ENCODE measurements at places on chromosomes 11 and 22.

DNA sequence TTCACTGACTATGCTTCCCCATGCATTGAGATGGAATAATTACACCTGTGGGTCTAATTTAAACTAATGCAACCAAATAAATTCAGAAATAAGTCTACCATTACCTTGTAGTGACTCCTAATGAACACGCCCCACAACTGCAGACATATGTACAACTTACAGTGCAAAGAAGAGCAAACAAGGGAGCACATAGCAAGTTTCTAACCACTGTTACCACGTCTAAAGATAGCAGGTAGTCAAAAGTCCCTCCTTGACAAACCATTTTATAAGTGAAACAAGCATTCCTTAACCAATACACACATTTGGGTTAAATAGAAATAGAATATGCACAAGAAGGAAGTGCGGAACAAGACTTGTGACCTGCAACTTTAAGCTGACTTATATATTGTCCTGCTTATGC, 20.6 kb downstream of the PHF21A start:
- no peak for DNase-seq

DNA sequence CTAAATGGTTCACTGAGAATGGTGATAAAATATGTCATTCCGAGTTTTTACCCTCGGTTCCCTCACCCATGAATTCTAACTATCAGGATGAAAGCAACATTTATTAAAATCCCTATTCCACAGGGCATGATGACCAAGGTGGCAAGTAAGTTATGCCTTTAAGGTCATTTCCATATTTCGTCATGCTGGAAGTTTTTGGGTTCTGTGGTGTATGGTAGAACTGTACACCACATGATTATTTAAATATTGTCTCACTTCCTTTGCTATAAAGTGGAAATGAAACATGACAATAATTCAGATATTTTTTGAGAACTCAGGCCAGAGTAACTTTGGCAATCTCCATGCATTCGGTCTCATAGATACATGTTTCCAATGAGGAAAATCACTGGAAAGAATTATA, 68.5 kb upstream of the CARD18 start:
- DNase-seq, result no peak

GRCh38 chr11:109112821-109113280, 309.1 kb upstream of the C11orf87 start:
- DNase-seq, result no peak

- DNase-seq, result no peak
Measured at GRCh38 chr11:58497951-58498350, 10.0 kb downstream of the OR5B21 start.

GRCh38 chr11:74121804-74122203, 49.0 kb downstream of the C2CD3 start:
- no peak for DNase-seq

DNA sequence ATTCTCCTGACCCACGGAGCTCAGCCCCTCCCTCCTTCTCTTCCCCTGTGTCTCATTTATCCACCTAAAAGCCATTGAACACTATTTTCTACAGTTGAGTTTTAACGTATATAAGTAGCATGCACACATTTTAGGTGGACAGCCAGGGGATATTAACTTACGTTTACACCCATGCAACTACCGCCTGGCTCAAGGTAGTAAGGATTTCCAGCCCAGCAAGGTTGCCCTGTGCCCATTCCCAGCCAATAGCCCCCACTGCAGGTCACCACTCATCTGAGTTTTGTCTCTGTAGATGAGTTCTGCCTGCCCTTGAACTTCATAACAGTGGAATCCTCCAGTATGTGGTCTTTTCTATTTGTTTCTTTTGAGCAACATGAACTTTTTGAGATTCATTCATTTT, 65.4 kb downstream of the SMIM38 start:
- no peak for DNase-seq

DNA sequence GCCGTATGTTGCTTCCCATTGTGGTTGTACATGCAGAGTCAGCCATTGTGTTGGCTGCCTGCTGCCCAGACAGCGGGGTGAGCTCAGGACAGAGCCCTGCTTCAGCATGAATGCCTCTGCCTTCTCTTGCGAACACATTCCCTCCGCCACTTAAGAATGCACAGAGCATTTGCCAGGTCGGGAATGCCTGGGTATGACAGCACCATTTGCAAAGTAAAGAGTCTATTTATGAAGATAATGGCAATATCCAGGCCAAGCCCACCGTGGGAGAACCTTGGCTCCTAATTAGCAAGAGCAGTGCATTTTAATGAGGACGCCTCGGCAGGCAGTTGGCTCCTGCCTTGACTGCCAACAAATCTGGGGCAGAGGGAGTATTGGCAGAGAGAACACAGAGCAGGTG, 62.5 kb upstream of the SORL1 start:
- DNase-seq, result peak; percentile 63

DNA sequence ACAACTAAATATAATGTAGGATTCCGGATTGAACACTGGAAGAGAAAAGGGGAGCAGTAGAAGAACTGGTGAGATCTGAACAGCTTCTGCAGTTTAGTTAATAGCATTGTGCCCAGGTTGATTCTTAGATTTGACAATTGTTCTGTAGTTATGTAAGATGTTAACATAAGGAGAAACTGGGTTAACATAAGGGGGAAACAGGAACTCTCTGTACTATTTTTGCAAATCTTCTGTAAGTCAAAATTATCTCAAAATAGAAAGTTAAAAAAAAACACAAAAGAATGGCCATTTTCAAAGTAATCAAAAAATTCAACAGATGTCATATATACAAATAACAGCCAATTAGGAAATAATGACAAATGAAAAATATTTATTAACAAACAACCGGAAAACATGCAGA, 18.7 kb upstream of the LRP5 start:
- DNase-seq, result no peak

GRCh38 chr11:68750195-68751003, 921 bp downstream of the TESMIN start:
- DNase-seq, result peak; percentile 72

DNA sequence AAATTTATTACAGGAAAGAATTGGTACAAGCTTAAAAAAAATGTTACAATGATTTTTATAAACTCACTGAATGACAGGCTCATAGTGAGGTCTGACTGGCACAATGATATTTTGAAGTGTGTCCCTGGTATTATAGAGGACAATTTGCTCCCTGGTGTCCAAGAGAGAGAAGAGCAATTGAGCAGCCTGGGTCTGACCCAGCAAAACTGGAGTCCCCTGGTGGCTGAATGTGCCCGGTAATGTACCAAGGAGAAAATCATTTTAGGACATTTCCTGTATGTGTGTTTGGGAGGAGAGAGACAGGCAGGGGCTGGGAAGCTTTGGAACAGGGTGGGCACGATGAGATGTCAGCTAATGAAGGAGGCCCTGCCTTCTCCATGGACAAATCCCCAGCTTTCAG, 125.3 kb downstream of the APOL5 start:
- peak; percentile 53 for DNase-seq

DNA sequence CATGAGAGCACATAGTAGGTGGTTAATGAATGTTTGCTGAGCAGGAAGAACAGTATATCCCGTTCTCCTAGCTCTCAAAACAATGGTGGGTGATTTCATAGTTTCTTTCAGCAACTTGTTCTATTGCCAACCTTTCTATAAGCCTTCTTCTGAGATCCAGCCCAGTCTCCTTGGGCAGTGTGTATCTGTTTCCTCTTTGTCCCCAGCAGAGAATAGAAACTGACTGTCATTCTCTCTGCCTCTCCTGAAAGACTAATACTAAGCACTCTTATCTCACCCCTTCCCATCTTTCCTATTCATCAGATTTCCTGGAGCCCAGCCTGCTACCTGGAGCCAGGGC, 272.9 kb downstream of the ST3GAL4 start:
- DNase-seq, result no peak

- no peak for DNase-seq
Measured at GRCh38 chr11:61874853-61875252, 16.5 kb downstream of the FADS3 start.

DNA sequence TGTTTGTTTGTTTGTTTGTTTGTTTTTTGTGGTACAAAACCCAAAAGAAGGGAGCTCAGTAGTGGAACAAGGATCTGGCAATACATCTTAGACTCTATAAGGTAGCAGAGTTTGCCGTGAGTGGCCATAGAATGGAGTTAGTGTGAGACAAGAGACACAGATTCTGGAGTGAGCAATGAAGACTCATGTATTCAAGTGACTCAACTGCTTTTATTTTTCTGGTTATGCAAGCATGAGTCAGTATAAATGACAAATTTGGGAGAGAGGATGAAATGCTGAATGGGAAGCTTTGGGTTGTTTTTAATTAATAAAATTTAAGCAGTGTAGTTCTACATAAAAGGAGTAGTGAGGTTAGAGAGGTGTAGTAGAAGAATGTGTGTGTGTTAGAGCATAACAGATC, 143.6 kb upstream of the ANO5 start:
- no peak for DNase-seq

DNA sequence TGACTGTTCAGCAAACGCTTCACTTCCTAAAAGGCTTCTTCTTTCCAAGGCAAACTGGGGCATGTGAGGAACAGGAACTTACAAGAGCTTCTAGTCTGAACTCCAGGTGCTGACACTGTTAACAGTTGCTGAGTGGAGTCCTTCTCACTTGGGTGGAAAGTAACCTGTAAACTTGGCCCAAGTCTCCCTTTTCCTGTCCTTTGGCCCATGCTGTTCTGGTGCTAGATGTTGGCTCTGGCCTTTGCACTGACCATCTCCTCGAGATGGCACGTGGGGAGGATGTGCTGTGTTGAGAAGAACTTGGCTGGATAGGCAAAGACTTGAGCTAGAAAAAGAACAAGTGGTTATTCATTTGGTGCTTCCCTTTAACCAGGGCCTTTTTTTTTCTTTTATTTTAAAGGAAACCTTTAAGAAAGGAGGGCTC, 53.6 kb downstream of the PTPRJ start:
- no peak for DNase-seq

- peak; percentile 64 for DNase-seq
Measured at GRCh38 chr22:45971408-45972028, 5.4 kb downstream of the WNT7B start.

DNA sequence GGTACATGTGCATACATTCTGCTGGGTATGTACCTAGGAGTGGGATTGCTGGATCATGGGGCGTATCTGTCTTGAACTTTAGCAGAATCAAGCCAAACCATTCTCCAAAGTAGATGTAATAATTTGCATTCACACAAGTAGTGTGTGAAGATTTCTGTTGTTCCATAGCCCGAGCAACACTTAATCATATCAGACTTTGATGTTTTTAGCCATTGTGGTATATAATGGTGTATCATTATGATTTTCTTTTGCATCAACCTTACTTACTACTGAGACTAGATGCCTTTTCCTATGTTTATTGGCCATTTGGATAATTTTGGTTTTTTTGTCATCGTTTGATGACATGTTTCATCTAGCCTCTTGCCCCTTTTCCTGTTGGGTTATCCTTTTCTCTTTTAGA, 72.0 kb upstream of the TNRC6B start:
- no peak for DNase-seq

- peak; percentile 52 for DNase-seq
Measured at GRCh38 chr22:49767355-49768062, 60.2 kb downstream of the BRD1 start.

GRCh38 chr11:57903441-57904123, 120.1 kb upstream of the OR9Q1 start:
- DNase-seq, result no peak

DNA sequence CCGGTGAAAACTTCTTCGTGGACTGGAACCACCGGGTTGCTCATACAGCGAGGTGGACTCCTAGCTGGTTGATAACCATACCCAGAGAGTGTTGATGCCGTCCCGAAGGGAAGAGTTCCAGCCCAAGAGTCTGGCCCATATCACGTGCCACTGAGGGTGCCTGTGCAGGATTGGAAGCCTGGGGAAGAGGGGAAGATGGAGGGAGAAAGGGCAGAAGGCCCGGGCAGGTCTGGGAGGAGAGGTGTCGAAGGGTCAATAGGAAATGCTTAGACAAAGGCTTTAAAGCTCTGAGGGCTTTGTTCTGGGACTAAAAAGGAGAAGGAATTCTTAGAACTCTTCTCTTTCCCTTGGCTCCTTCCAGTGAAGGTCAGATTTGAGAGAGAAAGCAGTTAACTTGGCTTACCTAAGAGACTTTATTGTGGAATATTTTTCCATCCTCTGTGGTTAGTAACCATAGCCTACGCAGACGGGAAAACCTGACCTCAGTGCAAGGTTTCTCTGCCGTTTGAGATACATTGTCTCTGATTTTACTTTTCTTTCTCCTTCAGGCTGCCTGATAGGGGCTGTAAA, 70.5 kb downstream of the JAM3 start:
- DNase-seq, result no peak

DNA sequence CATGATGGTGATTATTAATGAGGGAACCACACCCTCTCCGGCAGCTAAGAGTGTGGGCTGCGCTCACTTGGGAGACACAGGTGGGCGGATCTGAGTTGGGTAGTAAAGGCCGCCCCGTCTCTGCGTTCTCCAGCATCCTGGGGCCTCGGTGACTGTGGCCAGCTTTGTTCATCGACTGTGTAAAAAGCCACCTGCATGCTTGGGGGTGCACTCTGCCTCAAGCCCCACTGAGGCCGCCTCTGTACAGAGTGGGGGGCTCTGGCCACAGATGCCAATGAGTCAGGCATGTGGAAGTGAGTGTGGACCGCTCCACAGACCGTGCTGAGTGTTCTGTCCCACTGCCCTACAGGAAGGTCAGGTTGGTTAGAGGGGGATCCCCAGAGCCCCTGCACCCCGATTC, 192.7 kb downstream of the SHANK2 start:
- DNase-seq, result no peak

GRCh38 chr11:127898422-127899365, 688.7 kb downstream of the ETS1 start:
- no peak for DNase-seq

DNA sequence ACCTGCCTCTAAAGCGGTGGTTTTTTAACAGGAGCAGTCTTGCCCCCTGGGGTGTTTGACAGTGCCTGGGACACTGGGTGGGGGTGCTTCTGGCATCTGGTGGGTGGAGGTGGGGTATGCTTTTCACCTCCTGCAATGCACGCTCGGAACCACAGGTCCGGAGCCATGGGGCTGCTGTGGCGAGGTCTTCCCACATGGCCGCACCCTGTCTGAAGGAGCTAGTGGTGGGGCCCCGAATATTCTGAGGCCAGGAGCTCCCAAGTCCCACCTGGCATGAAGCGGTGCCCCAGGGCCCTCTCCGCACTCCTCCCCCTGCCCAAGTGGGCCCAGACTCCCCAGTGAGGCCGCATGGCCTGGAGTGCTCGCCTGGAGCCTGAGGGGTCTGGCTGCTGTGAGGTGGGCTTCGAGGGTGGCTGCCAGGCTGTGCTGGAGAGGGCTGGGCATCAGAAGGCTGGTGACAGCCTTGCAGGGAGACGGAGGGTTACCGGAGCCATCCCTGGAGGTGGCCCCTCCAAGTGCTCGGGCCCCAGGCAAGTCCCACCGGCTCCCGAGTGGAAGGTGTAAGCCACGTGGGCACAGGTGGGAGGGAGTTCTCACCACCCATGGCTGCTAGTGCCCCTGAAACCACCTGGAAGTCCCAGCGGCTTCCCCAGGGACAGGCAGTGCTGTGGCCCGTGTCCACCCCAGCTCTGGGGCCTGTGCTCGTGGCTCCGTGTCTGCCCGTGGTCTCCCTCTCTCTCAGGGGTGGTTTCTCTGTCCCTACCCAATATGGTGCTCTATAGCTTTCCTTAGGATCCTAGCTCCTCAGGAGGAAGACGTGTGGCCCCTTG, 15.1 kb downstream of the TBX1 start:
- DNase-seq, result no peak

GRCh38 chr11:3859373-3859881, 4.0 kb downstream of the STIM1 start:
- DNase-seq, result no peak

Data from ecto neural progenitor cell (in vitro differentiated cells).